ENCODE measurements at places on chromosomes 11 and 22.
A peak's percentile ranks its signal among the peaks of the same experiment; 100 is the strongest.

DNA sequence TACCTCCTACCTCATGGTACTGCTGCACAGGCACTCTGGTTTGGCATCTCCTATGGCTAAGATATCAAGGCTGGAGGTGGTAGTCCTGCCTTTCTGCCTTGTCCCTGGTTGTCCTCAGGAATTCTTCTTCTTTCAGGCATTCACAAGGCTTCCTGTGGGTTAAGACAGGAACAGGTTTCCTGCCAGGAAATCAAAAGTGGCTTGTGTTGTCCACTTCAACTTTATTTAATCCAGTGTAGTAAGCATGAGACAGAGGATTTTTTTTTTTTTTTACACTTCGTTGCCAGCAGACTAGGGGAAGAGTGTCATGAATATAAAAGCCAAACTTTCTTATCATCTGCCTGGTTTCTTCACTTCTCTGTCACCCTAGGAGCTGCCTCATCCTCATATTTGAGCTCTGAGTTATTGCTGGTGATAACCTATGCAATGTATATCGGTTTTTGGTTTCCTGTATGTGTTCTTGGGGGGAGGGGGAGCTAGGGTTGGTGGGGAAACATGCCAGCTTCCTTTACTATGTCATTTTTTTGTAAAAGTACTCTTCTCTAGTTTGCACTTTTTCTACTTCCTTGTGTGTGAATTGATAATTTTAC, 50.2 kb downstream of the XKR3 start:
- DNase-seq: no peak

DNA sequence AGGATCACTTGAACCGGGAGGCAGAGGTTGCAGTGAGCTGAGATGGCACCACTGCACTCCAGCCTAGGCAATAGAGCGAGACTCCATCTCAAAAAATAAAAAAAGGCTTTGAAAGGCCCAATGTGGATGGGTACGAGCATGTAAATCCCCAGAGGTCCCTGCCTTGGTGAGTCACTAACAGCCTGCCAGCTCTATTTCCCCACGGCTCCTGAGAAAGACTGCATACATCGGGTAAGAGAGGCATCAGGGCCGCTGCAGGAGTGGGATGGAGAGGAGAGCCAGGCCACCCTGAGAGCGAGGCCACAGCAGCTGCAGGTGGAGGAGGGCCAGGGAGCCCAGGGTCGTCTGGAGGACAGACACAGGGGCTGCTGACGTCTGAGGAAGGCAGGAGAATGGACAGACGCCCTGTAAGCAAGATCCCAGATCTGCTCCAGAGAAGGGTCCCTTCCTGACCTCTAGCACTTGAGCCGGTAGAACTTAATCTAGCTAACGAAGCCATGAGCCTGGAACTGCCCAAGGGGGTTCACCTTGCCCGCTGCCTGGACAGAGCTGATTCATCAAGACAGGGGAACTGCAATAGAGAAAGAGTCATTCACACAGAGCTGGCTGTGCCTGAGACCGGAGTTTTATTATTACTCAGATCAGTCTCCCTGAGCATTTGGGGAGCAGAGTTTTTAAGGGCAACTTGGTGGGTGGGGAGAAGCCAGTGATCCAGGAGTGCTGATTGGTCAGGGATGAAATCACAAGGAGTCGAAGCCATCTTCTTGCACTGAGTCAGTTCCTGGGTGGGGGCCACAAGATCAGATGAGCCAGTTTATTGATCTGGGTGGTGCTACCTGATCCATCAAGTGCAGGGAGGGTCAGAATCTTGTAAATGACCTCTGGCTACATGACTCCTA, 5.1 kb upstream of the KRTAP5-9 start:
- DNase-seq: no peak

GRCh38 chr11:9716275-9717039, 52.6 kb downstream of the SWAP70 start:
- no peak for DNase-seq

DNA sequence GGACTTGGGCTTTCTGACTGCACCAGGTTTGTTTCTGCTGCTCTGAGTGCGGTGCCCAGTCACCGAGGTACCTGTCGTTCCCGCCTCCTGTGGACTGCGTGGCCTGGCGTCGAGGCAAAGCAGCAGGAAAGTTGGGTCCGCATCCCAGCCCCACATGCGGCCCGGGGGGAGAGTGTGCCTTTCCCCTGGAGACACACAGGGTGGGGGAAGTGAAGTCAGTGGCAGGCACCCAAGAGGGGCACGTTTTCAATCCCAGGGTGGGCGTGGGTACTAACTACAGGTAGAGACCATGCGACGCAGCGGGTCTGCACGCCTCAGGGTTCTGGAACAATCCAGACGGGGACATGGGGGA, 25.3 kb upstream of the GRAMD4 start:
- no peak for DNase-seq

DNA sequence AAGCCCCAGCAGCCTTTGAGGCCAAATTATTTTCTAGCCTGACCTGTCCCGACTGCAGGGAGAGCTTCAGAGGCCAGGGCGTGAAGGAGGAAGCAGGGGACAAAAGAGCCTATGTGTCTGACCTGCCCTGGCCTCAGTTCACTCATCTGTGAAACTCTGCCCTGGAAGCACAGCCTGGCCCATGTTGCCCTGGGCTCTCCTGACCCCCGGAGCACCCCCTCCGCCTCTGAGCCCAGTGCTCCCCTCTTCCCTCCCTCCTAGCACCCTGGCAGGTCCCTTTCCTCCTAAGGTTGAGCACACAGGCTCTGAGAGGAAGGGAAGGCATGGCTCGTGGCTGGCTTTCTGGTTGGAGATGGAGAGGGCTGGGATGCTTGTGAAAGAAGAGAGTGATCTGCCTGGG, 3.4 kb upstream of the A4GALT start:
- DNase-seq: no peak

DNA sequence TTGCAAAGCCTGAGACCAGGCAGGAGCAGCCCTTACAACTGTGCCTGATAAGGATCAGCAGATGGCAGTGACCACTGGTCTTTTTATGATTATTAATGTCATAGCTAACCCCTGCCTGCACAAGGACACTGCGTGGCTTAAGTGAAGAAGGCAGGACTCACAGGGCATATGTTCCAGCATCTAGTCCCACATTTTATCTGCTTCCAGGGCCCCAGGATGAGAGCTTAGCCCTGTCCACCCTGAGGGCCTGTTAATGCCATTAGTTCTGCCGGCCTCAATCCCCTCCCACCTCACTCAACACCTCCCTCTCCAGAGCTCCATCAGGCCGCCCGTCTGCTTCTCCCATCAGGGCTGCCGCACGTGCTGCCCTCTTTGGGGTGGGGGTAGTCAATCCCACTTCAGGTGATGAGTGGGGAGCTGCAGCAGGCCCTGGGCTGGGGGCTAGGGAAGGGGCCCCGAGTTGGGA, 33.1 kb upstream of the TSPAN18 start:
- DNase-seq: no peak

- peak; percentile 25 for DNase-seq
Observed at GRCh38 chr11:116930177-116930576, 92.8 kb upstream of the APOA1 start.

- peak; percentile 50 for DNase-seq
Observed at GRCh38 chr11:88886796-88887195, 179.0 kb downstream of the GRM5 start.

- DNase-seq: no peak
Observed at GRCh38 chr11:45093761-45094455, 52.5 kb upstream of the PRDM11 start.

DNA sequence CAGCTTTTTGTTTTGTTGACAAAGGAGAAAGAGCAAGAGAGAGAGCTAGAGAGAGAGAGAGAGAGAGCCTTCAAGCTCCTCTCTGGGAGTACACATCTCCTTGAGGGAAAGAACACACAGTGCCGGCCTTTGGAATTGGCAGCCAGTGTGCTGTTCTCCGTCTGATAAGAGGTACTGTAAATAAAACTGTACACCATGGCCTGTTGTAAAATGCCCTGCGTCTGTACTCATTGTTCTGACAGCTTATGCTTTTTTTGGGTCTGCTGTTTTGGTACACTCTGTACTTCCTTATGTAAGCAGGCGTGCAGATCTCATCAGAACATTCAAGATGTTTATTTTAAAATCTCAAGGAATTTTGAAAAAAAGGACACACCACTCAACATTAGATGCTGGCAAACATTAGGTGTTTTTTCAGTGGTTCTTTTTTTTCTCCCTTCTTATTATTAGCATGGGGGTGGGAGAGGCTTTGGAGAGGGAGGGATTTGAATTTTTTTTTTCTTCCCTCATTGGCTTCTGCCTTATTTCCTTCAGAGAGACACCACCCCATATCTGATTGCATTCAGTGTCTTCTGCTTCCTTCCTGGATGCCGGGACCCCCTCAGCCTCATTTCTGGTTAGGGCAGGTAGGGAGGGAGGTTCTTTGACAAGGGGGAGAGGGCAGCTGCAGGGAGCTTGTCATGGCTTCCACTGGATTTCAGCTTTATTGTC, 116.8 kb upstream of the NNMT start:
- no peak for DNase-seq

GRCh38 chr22:32082331-32082730, 39.3 kb downstream of the SLC5A1 start:
- DNase-seq: no peak

DNA sequence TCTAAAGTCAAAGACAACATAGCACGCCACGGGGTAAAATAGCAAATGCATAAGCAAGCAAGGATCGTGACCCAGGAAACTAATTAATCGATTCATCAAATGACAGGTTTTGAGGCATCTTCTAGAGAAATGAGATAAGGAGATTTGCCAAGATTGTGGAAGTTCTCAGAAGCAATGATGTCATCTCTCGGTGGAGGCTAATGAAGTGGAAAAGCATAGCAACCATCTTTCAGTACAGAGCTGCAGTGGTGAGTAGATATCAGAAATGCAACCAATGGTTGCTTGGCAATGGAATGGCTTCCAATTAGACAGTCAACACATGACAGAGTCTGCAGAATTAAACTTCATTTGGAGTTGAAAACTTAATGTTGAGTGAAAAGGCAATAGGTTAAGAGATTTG, 116.0 kb downstream of the KIRREL3 start:
- DNase-seq: no peak

- no peak for DNase-seq
Observed at GRCh38 chr11:80024119-80024518, 583.3 kb upstream of the TENM4 start.

DNA sequence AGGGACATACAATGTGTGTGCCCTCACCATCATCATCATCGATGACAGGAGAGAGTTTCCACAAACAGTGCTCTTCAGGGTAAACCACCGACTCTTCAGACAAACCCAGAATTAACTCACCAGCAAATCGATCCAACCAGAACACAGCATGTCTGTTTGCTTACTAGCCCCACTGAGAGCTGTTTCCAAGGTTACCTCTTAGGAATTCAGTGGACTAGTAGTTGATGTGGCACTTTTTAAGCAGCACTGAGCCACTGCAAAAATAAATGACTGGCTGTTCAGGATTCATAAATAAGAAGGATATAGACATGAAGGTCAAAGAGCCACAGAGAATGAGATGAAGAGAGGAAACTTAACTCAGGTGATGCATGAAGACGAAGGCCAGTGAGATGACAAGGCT, 83.1 kb downstream of the PARVA start:
- DNase-seq: no peak

DNA sequence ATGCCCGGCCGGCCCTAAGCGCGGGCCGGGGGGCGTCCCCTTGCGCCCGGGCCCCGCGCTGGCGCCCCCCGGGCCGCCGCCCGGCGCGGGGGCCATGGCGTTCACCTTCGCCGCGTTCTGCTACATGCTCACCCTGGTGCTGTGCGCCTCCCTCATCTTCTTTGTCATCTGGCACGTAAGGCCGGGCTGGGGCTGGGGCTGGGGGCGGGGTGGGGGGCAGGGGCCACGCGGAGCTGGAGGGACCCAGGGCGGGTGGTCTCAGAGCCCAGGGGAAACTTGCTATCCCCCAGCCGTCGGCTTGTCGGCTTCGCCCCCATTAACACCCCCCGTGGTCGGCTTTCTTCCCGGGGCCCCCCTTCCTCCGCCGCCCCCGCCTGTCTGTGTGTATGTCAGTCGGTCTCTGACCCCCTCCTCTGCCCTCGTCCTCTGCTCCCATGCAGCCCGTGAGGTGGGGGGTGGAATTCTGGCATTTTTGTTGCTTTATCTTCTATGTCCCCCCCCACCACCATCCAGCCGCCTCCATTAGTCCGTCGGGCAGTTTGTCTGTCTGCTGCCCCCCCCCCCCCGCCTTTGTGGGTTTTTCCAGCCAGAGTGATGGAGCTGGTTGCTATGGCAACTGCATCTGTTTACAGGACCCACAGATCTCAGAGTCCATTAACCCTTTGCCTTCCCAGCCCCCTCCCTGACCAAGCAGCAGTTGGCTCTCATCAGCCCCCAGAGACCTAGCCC, 552 bp downstream of the CNIH2 start:
- DNase-seq: no peak

GRCh38 chr11:3855808-3856491, 486 bp downstream of the STIM1 start:
- DNase-seq: peak; percentile 70

GRCh38 chr11:18106688-18107087, 806 bp upstream of the SAAL1 start:
- DNase-seq: no peak

GRCh38 chr11:125071435-125071834, 8.3 kb downstream of the SLC37A2 start:
- DNase-seq: no peak

DNA sequence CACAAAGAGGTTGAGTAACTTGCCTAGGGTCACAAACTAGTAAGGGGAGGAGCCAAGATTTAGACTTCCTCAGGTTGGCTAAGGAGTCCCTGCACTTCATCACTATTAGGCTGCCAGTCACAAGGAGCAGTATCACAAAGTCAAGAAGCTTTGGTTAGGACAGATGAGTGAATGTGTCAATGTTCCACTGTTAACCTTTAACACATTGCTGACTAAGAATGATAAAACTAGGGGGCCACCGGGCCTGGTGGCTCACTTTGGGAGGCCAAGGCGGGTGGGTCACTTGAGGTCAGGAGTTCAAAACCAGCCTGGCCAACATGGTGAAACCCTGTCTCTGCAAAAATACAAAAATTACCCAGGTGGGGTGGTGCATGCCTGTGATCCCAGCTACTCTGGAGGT, 32.0 kb downstream of the TMEM123 start:
- no peak for DNase-seq

- DNase-seq: no peak
Observed at GRCh38 chr11:17129003-17129402, 51.5 kb upstream of the RPS13 start.

DNA sequence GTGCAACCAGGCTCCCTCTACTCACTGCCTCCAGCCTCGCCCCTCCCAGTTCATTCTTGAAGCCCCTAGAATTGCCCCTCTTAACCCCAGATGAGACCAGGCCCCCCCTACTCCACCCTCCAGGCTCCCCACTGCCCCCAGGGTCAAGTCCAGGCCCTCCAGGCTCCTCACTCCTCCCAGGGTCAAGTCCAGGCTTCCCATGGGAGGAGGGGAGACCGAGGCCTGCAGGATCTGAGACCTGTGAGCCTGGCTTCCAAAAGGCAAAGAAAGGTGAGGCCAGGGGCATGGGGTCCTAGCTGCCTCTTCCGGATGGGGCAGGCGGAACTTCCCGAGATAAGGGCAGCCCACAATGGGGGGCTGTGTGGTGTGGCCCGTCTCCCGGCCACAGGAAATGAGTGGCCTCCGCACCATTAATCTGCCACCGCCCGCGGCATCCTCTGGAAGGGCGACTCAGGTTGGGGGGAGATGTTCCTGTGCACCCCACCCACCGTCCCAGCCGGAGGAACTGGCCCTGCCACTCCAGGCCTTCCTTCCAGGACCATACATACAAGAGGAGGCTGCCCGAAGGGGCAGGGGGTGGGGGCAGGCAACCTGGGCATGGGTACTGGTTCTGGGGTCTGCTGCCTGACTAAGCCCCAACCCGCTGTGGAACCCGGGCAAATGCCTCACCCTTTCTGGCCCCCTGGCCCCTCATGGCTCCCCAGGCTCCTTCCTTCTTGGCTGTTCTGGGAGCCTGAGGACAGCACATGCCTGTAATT, 35.1 kb upstream of the WNT11 start:
- DNase-seq: no peak

Data from CD4-positive, alpha-beta T cell (primary cell).